ENCODE measurements at places on chromosomes 3 and 15.

DNA sequence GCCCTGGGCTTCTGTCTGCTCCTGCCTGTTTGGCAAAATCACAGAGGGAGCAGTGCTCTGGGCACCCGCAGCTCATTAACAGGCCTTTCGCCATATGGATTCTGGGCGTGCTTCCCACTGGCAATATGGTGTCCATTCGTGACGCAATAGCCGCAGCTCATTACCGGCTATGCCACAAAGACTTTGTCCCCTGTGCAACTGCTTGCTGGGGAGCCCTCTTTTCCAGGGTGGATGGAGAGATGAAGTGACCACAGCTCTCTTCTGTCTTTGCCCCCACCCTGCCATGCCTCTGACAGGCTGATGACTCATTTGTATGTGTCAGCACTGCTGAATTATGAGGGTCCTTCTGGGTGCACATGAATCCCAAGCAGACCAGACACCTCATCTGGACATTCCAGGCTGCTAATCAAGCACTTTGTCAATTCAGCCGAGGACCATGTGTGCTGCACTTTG lies 214.3 kb upstream of the FEZF2 start:
- no peak for DNase-seq

DNA sequence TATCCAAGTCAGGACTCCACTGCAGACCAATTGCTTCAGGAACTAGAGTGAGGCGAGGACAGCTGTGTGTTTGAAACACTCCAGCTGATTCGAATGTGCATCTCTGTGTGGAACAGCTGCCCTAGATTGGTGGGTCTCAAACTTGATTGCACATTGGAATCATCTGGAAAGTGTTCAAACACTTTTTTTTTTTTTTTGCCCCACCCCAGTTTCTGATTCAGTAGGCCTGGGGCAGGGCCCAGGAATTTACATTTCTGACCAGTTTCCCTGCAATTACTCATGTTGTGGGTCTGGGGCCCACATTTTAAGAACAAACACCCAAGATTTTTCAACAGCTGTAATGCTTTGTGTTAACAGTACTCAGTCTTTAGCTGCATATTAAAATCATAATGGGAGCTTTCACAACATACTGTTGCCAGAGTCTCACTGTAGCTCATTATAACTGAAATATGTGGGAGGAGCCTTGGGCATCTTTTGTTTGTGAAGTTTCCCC lies 156.6 kb downstream of the NR1D2 start:
- DNase-seq, result no peak

DNA sequence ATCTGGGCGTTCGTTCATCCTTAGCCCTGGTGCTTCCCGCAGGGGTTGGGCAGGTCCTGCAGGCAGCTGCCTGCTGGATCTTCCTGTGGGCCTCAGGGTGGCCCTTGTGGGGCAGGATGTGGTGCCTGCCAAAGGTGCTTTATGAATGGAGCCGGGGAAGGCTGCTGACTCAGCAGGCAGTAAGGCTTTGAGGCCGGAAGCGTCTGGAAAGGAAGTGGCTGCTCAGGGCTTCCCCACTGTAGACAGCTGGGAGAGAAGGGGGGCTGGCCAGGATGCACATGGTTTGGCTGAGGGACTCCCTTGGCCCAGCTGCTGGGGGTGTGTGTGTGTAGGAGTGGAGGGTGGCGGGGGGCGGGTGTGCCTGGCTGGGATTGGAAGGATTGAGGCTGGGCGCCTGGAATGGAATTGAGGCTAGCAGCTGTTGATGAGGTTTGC lies 12.9 kb downstream of the CD276 start:
- DNase-seq, result peak; percentile 61

DNA sequence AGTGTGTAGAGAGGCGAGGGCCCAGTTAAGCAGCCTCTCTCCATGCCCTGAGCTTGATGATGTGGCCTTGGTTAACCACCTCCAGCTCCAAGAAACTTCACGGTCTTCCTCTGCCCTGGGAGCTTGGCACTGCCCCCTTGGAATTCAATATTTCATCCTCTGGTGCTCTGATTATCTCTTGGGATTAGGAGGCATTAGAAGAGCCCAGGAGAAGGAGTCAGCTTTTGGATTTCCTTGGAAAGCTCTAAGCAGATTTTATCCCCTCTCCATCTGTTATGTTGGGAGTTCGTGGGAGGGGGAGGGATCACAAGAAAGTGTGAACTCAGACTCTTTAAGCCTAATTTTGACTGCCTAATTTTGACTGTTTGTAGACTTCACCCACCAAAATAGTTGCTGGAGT lies 132.7 kb upstream of the AGBL1 start:
- DNase-seq, result no peak

DNA sequence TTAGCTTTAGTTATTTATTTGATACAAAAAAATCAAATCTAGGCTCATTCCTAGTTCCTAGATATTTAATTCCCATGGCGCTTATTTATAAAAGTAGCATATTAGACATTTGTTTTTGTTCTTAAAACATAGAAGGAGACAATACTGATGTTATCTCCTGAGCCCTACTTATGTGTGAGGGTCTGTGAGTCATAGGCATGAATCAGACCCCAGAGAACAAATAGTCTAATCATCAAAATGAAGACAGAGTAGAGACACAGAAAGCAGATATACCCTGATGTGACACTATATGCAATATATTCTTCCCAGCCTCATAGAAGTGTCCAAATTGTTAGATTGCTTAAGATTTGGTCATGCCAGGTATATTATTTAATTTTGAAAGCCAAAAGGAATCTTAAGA lies 44.9 kb downstream of the PEX5L start:
- DNase-seq, result no peak

GRCh38 chr3:42224178-42224577 lies 41.8 kb downstream of the CCK start:
- no peak for DNase-seq

- no peak for DNase-seq
Measured at GRCh38 chr15:52134502-52135144, 22.0 kb upstream of the BCL2L10 start.

DNA sequence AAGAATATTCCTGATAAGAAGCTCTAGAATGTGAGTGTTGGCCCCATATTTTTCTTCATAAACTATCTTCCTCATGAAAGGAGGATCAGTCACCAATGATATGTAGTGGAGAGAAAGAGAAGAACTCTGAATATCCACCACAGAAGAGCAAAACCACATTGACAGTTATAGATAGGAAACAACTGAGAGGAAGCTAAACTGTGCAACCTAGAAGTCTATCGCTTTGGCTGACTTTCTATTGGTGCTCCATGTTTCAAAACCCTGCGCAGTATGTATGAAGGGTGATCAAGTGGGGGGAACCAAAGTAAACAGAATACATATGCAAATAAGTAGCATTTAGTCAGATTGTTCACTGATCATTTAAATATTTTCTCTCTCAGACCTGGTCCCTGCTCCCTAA lies 41.0 kb upstream of the ZNF280D start:
- DNase-seq, result no peak

- no peak for DNase-seq
Measured at GRCh38 chr15:34760909-34761308, 6.1 kb upstream of the GJD2 start.

DNA sequence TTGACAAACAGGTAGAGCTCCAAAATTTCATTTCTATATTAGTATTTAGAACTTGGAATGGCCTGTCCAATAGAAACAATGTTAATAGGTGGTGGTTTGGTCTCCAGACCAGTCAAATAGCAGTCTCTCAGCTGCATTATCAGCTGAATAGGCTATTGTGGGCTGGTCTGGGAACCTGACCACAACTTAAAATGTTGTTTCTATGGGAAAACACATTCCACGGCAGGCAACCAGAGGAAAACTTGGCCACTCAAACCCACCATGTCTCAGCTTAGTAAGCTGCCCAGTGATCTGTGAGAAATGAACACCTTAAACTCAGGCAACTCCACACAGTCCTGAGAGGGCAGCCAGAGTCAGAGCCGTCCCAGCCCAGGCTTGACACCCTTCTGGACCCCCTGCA lies 20.4 kb downstream of the FBN1 start:
- DNase-seq, result no peak

DNA sequence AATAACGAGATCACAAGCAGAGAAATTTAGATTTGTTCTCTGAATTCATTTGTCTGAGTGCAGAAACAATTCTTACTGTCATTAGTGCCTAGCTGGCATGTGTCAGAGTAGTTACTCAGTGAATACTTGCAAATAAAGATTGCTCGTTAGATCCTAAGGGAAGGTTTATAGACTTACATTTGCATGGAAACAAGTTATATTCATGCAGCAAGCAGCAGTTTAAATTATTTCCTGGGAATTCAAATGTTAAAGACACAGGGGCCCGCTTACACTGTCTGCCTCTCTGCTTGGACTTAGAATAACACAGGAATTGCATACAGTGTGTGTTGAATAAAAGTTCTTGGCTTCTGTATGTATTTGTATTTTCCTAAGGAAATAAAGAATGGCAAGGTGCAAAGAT lies 680.6 kb upstream of the NECTIN3 start:
- no peak for DNase-seq

- DNase-seq, result no peak
Measured at GRCh38 chr3:18236726-18237125, 188.4 kb downstream of the SATB1 start.

DNA sequence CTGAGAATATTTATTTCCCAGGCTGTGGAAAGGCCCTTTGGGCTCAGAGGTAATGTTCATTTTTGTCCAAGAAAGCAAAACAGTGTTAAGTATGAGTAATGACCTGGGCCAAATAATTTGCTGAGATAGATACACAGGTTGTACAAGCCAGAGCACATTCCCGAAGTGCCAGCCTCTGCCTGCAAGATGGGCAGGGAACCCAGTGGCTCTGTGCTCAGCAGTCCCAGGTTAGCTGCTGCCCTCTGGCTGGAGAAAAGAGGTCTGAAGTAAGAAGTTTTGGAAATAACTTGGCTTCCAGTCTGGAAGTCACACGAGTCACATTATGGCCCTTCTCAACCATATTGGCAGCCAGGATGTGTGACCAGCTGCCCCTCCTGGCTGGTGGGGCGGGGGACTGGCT lies 20.2 kb downstream of the MYZAP start:
- DNase-seq, result no peak

GRCh38 chr3:187985647-187986046 lies 168.3 kb upstream of the LPP start:
- DNase-seq, result no peak

GRCh38 chr3:72903004-72903403 lies 15.2 kb downstream of the GXYLT2 start:
- DNase-seq, result no peak

Measured in activated CD8-positive, alpha-beta memory T cell treated with anti-CD3 and anti-CD28 coated beads for 48 hours (primary cell).